Smooth muscle cell of bladder (primary cell): ENCODE measurements at places on chromosomes 13 and 19. TPM values are rescaled to one million over a fixed set of nuclear protein-coding genes. Genes with fewer than 3 reads are reported as not detected.

The PDE4C gene
- 0.57 and 4.9 TPM in 2 replicates for total RNA-seq

The CDX2 gene
- under 0.01 TPM in 1 of 2 replicates, not detected in the other for total RNA-seq

The LGI4 gene
- 0.28 and 0.46 TPM in 2 replicates for total RNA-seq

The CDC16 gene
- 36.1 and 41.2 TPM in 2 replicates for total RNA-seq

The RFPL4AL1 gene
- not detected in 2 replicates for total RNA-seq

The FFAR1 gene
- total RNA-seq, result not detected in 2 replicates

The PRKACA gene
- 25.9 and 26.2 TPM in 2 replicates for total RNA-seq
